Prostate gland (tissue), 2 donors: ENCODE measurements at places on chromosomes 3 and 15. TPM values are rescaled to one million over a fixed set of nuclear protein-coding genes. Genes with fewer than 3 reads are reported as not detected.

Gene DUOXA2
- not detected for total RNA-seq

Gene GOLGA6C
- 1.5 TPM for total RNA-seq

Gene PARP15
- 0.23 TPM for total RNA-seq

Gene TTLL13
- not detected for total RNA-seq

Gene SELENOT
- total RNA-seq, result 126 TPM

Gene MYH15
- 0.68 TPM for total RNA-seq

Gene SKIL
- total RNA-seq, result 41.8 TPM

Gene FOXL2
- total RNA-seq, result not detected

Gene FILIP1L
- 28.2 TPM for total RNA-seq

DNA sequence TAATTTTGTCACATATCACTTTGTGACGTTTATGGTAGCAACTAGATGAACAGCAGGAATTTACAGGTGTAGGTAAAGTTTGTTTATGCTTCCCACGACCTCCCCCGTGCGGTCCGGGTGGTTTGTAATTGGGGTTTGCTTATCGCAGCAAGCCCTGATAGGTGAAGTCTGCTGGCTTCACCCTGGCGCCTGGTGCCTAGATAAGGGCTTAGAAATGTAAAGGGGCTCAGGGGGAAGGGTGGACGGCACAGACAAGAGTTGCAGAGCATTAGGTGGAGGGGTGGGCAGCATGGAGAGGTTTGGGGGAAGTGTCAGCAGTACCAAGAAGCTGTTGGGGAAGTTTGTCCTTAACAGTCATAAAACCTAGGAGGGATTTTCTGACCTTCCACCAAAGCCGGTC lies 108.1 kb upstream of the RNF7 start:
- no peaks in the 10 kb centered on the region for H3K4me1 ChIP-seq
- H3K27me3 ChIP-seq, result no peaks in the 10 kb centered on the region
- no peak overlapping the region for H3K27ac ChIP-seq
- H3K36me3 ChIP-seq, result no peaks in the 10 kb centered on the region
- no peak for DNase-seq

DNA sequence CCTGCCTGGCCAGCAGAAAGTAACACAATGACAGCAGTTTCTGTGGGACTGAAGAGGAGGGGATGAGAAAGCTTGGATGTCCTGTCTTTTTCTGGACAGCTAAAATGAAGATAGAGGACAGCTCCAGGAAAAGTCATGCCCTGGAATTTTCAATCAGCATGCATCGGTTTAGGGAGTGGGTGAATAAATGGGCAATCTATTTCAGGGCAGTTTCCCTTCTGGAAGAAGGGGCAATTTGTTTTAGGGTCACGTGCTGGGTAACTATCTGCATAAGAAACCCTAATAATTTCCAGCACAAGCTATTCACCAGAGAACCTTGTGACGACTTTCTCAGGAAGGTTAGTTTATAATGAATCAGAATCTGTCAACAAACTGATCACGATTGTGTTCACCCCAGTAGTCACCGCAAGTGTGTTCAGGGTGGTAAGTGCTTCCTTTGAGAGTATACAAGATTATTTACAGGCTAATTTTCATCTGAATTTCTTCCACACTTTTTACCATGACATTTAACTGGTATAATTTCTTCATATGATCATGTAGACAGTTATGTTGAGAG lies 318.0 kb upstream of the GBE1 start:
- H3K4me1 ChIP-seq, result no peaks in the 10 kb centered on the region
- no peaks in the 10 kb centered on the region for H3K27me3 ChIP-seq
- no peak for DNase-seq
- H3K4me3 ChIP-seq, result no peak overlapping the region
- H3K36me3 ChIP-seq, result no peaks in the 10 kb centered on the region

DNA sequence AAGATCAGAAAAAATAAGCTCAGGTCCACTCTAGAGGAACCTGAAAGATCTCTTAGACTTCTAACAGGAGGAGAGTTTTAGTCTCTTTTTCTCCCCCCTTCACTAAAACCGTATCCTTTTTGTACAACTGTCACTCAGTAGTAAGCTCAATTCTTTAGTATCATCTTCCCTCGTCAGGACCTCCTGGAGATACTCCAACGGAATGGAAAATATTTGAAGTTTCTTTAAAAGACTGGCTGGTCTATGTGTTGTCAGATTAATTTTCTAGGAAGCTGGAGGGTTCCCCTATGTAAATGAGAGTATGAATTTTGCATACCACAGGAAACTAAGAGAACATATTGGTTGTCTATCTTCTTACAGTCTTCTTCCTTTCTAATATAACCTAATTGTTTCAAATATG lies 747.7 kb upstream of the CBLB start:
- DNase-seq, result no peak
- H3K4me1 ChIP-seq, result no peaks in the 10 kb centered on the region
- no peak overlapping the region for H3K27ac ChIP-seq
- no peaks in the 10 kb centered on the region for H3K27me3 ChIP-seq
- H3K4me3 ChIP-seq, result no peak overlapping the region

GRCh38 chr3:125145751-125146475 lies 66.6 kb downstream of the SLC12A8 start:
- no peak overlapping the region for H3K27ac ChIP-seq
- H3K36me3 ChIP-seq, result no peaks in the 10 kb centered on the region
- DNase-seq, result no peak

DNA sequence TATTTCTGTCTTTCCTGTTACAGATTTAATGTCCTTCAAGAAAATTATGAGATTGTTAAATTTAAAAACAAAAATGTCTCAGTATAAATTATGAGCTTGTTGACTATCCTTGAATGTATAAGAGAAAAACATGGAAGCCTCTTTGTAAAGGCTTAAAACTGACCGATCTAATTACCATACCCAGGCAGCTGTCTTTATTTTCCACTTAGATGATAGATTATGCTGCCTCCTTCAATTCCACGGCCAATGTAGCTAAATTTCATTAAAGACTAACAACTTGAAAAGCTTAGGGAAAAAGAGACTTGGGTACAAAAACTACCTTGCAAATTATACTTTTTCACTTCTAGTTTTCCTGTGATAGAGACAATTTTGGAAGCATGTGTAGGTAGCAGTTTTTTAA lies 88.3 kb downstream of the ATP10A start:
- no peaks in the 10 kb centered on the region for H3K4me1 ChIP-seq
- H3K27me3 ChIP-seq, result no peaks in the 10 kb centered on the region
- no peak overlapping the region for H3K4me3 ChIP-seq
- no peak overlapping the region for H3K27ac ChIP-seq
- H3K36me3 ChIP-seq, result no peaks in the 10 kb centered on the region
- no peak for DNase-seq

- DNase-seq, result no peak
- H3K27ac ChIP-seq, result no peak overlapping the region
- no peak overlapping the region for H3K4me3 ChIP-seq
- H3K4me1 ChIP-seq, result no peaks in the 10 kb centered on the region
- H3K36me3 ChIP-seq, result no peaks in the 10 kb centered on the region
- no peaks in the 10 kb centered on the region for H3K27me3 ChIP-seq
Observed at GRCh38 chr3:37768107-37768809, 93.4 kb upstream of the CTDSPL start.

- peaks cover 6% of the 10 kb centered on the region for H3K4me1 ChIP-seq
- H3K4me3 ChIP-seq, result peak overlapping the region; percentile 40
- no peaks in the 10 kb centered on the region for H3K36me3 ChIP-seq
- H3K27me3 ChIP-seq, result peaks cover 3% of the 10 kb centered on the region
- H3K27ac ChIP-seq, result no peak overlapping the region
Observed at GRCh38 chr15:41493902-41494189, 172 bp downstream of the ITPKA start.

- H3K27ac ChIP-seq, result peak overlapping the region; percentile 67
- no peaks in the 10 kb centered on the region for H3K27me3 ChIP-seq
- no peaks in the 10 kb centered on the region for H3K36me3 ChIP-seq
- H3K4me3 ChIP-seq, result no peak overlapping the region
- H3K4me1 ChIP-seq, result no peaks in the 10 kb centered on the region
Observed at GRCh38 chr15:101127506-101128076, 124.3 kb downstream of the CHSY1 start.

DNA sequence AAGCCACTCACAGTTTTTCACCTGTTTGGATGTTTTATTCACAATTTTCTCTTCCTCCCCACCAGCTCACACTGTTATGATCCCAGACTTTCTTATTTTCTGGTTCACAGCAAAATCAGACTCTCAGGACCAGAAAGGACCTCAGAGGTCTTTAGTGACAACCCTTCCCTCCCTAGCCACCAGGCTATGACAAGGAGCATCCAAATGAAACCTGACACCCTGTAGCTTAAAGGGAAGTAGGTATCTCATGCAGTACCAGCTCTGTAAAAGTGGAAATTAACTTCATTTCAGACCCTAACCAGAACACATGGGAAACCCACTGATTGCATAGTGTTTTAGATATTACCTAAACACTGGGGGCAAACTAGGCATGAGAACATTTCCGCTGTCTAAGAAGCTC lies 45.3 kb downstream of the ATP13A5 start:
- DNase-seq, result no peak
- no peak overlapping the region for H3K4me3 ChIP-seq
- H3K4me1 ChIP-seq, result no peaks in the 10 kb centered on the region
- H3K27me3 ChIP-seq, result no peaks in the 10 kb centered on the region

- no peaks in the 10 kb centered on the region for H3K4me1 ChIP-seq
- H3K4me3 ChIP-seq, result no peak overlapping the region
- H3K36me3 ChIP-seq, result no peaks in the 10 kb centered on the region
- no peak overlapping the region for H3K27ac ChIP-seq
- no peaks in the 10 kb centered on the region for H3K27me3 ChIP-seq
Observed at GRCh38 chr15:23860290-23861245, 173.5 kb upstream of the NDN start.

GRCh38 chr15:70283511-70283910 lies 185.8 kb upstream of the TLE3 start:
- no peaks in the 10 kb centered on the region for H3K36me3 ChIP-seq
- no peaks in the 10 kb centered on the region for H3K4me1 ChIP-seq
- DNase-seq, result no peak
- H3K4me3 ChIP-seq, result no peak overlapping the region
- H3K27ac ChIP-seq, result no peak overlapping the region

GRCh38 chr15:41047474-41047873 lies 68.6 kb downstream of the INO80 start:
- no peak for DNase-seq
- no peaks in the 10 kb centered on the region for H3K4me1 ChIP-seq
- no peak overlapping the region for H3K27ac ChIP-seq

DNA sequence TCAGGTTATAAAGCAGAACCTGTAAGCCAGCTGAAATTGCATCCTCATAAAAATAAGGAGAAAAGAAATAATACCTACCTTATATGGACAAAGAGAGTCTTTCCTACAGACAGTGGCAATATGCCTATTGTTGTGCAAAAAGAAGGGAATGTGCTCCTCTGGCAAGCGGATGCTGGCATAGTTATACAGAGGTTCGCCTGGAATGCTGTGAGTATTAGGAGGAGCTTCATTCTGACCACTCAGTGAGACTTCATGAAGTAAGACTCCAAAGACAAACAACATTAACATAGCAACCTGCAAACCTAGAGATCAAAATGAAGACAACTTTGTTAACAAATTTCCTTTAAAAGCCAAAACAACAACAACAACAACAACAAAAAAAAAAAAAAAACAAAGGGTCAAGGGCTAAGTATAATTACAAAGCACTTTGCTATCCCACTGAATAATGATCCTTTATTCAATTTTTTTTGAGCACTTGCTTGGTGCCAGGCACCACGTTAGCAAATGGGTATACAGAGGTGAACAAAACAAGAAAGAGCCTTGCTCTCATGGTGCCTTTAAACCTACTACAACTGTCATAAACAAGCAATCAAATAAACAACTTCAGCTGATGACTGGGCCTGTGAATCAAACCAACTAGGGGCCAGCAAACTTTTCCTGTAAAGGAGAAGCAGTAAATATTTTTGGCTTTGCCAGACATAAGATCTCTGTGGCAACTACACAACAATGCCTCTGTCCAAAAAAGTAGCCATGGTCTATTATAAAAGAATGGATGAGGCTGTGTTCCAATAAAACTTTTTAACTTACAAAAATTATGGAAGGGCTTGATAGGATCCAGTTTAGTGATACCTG lies 3.7 kb downstream of the EOGT start:
- no peaks in the 10 kb centered on the region for H3K27me3 ChIP-seq
- no peak overlapping the region for H3K4me3 ChIP-seq
- peak; percentile 42 for DNase-seq
- H3K27ac ChIP-seq, result peak overlapping the region; percentile 10

- H3K36me3 ChIP-seq, result no peaks in the 10 kb centered on the region
- no peak overlapping the region for H3K27ac ChIP-seq
- no peaks in the 10 kb centered on the region for H3K4me1 ChIP-seq
- no peak overlapping the region for H3K4me3 ChIP-seq
- H3K27me3 ChIP-seq, result no peaks in the 10 kb centered on the region
Observed at GRCh38 chr15:94077938-94078337, 153.4 kb upstream of the MCTP2 start.

GRCh38 chr3:11391174-11391879 lies 119.1 kb downstream of the ATG7 start:
- no peak overlapping the region for H3K4me3 ChIP-seq
- H3K4me1 ChIP-seq, result no peaks in the 10 kb centered on the region
- no peaks in the 10 kb centered on the region for H3K27me3 ChIP-seq
- no peak for DNase-seq

DNA sequence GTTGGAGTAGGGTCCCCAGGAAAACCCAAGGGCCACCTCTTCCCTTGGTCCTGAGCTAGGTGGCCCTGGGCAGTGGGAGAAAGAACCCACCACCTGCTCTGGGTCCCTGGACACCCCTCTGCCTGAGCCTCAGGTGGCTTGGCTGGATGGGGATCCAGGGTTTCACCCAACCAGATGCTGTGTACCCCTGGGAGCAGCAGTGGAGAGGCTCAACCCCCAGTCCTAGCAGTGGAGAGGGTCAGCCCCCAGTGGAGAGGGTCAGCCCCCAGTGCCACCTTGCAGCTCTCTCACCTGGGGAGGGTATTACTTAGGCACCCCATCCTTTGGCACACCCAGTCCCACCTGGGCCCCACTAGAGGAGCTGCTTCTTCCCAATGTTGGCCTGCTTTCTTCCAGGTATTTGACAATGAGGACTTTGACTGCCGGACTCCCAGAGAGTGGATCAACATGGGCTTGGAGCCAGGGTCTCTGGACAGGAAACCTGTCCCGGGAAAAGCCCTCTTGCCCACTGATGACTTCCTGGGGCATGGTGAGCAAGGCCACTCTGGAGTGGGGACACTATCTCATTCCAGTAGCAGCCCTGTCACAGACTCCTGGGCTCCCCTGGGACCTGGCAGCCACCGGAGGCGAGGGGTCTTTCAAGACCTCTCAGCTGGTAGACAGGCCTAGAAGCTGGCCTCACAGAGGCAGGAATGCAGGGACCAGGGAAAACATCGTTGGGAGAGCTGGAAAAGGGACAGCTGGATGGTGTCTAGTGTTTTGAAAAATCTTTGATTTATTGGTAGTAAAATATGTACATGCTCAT lies 11.6 kb downstream of the DNAH1 start:
- DNase-seq, result no peak
- H3K4me3 ChIP-seq, result no peak overlapping the region
- H3K4me1 ChIP-seq, result no peaks in the 10 kb centered on the region
- no peak overlapping the region for H3K27ac ChIP-seq
- H3K27me3 ChIP-seq, result no peaks in the 10 kb centered on the region

- H3K27me3 ChIP-seq, result no peaks in the 10 kb centered on the region
- H3K27ac ChIP-seq, result peak within 1 kb of the TSS; percentile 86
- DNase-seq, result peak; percentile 95
- H3K36me3 ChIP-seq, result no peaks in the 10 kb centered on the region
- H3K4me1 ChIP-seq, result no peaks in the 10 kb centered on the region
Observed at GRCh38 chr15:49620658-49621368, at the start of the genes DTWD1 and FAM227B. Gene DTWD1, plus strand, starts transcription at chr15:49621048. Its CDS starts 4,120 bp downstream, at chr15:49625168. Gene FAM227B, minus strand, starts transcription at chr15:49620818. Its CDS starts 5,647 bp downstream, at chr15:49615171.

- H3K27me3 ChIP-seq, result peaks cover 34% of the 10 kb centered on the region
- no peak overlapping the region for H3K27ac ChIP-seq
- no peak for DNase-seq
- no peaks in the 10 kb centered on the region for H3K36me3 ChIP-seq
Observed at GRCh38 chr15:88606070-88606794, 14.9 kb upstream of the AEN start.
